Fibroblast of villous mesenchyme (primary cell): ENCODE measurements at places on chromosomes 2 and 18. TPM values are rescaled to one million over a fixed set of nuclear protein-coding genes. Genes with fewer than 3 reads are reported as not detected.

Gene APOB
- under 0.01 TPM in 2 replicates for total RNA-seq

DNA sequence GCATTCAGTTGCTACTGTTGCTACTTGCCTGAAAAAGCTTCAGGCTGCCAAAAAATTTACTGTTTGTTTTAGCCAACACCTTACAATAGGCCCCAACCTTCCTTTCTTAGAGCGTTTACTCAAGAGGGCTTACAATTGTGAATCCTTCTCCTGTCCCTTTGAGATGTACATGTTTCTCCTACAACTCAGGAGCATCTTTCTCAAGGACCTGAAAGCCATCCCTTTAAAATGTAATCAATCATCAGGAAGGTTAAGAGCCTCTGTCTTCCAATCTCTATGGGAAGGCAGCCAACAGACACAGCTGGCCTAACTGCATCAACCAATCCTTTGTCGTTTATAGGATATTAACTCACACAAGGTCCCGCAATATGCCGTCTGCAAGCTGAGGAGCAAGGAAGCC is 3.4 kb upstream of the IER3IP1 start:
- DNase-seq: no peak

Gene SKA1
- 9.0 and 13.4 TPM in 2 replicates for total RNA-seq

Gene ODC1
- 88.3 and 133 TPM in 2 replicates for total RNA-seq

Gene IL1F10
- total RNA-seq: not detected in 2 replicates

GRCh38 chr2:179263446-179264367 is 925 bp downstream of the SESTD1 start:
- peak; percentile 48 for DNase-seq

DNA sequence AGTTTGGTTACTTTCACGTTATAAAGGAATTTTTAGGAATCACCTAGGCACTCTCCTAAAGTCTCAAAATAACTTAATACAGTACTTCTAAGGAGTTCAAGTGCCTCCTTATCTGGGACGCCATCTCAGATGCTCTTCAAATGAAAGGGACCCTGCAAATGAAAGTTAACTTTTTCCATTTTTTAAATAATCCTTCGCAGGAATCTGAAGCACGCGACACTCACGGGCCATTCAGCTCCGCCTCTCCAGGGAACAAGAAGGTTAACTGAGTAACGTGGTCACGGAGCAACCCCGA is 537 bp upstream of the ZC3H15 start:
- no peak for DNase-seq

DNA sequence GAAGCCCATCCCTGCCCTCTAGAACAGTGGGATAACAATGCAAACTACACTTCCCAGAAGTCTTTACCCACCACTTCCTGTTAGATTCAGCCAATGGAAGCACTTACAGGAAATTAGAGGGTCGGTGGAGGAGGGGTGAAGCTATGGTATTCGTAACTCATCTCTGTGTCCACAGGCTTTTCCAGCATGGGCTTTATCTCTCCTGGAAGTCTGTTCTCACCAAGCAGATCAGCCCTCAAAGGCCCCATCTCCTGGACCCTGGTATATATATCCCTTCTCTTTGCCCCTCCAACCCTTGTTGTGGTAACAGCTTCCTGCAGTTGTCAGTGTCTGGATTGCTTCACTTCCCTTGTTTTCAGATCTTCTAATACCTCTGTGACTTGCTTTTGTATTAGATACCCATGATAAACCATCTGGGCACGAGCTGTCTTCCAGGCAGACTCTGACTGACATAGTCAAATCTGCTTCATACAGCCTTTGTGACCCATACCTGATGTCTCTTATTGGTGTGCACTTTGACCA is 475.0 kb upstream of the POU3F3 start:
- DNase-seq: no peak

GRCh38 chr2:37125416-37125815 is 31.4 kb downstream of the EIF2AK2 start:
- DNase-seq: no peak

Gene TMEM127
- total RNA-seq: 27.2 and 29.6 TPM in 2 replicates

Gene SEC11C
- total RNA-seq: 17.4 and 24.6 TPM in 2 replicates

DNA sequence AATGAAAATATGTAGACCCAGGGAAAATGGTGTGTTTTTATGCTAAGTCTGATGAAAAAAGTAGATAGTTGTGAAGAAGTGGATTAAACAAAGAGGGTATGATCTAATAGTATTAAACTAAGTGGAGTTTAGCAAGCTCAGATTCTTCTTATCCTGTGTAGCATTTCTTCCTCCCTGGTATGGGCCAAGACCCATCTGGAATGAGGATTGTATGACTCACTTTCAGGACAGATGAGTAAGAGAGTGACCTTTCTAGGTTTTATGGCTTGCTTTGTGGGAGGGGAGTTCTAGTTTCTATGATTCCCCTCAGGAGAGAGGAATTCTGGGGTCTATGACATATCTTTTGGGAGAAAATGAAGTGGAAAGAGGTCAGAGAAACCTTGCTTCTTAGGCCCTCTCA is 550.1 kb downstream of the SPAG16 start:
- peak; percentile 80 for DNase-seq

- DNase-seq: no peak
Measured at GRCh38 chr18:73636355-73636754, 511.3 kb downstream of the FBXO15 start.

GRCh38 chr2:61272421-61273070 is 110.6 kb downstream of the C2orf74 start:
- peak; percentile 23 for DNase-seq

DNA sequence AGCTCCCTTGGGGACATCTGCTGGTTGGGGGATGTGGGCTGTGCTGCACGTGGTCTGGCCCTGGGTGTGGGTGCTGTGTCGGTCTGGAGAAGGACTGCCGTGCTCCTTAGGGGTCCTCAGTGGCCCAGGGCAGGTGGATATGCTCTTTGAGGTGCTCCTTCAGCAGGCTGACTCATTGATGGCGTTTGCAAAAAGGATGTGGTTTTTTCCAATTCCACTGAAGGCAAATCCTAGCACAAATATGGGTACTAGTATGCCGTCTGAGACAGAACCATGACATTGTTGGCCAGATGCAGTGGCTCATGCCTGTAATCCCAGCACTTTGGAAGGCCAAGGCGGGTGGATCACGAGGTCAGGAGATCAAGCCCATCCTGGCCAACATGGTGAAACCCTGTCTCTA is 3.3 kb downstream of the PPP1R7 start:
- DNase-seq: peak; percentile 15

DNA sequence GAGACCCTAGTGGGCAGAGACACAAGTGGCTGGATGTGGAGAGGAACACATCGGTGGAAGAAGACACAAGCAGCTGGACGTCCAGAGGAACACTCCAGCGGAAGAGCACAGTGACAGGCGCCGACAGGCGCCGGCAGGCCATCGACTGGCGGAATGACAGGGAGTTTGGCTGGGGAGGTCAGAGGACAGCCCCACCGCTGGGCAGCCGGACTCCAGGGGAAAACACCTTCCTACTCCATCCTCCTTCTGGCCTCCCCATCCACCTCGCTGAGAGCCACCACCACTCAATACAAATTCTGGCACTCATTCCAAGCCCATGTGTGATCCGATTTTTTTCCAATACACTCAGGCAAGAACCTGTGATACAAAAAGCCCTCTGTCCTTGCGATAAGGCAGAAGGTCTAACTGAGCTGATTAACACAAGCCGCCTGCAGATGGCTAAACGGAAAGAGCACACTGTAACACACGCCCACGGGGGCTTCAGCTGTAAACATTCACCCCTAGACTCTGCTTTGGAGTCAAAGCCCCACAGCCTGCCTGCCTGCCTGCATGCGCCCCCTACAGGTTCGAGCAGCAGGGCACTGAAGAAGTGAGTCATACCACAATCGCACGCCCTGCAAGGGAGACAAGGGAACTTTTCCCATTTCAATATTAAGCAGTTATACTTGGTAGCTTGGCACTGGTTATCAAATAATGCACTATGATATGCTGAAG is 50.2 kb upstream of the LRP1B start:
- DNase-seq: peak; percentile 33
